ENCODE measurements at places on chromosomes 2 and 18.

GRCh38 chr2:241901018-241901380 lies 31.5 kb downstream of the RTP5 start:
- no peak for DNase-seq

DNA sequence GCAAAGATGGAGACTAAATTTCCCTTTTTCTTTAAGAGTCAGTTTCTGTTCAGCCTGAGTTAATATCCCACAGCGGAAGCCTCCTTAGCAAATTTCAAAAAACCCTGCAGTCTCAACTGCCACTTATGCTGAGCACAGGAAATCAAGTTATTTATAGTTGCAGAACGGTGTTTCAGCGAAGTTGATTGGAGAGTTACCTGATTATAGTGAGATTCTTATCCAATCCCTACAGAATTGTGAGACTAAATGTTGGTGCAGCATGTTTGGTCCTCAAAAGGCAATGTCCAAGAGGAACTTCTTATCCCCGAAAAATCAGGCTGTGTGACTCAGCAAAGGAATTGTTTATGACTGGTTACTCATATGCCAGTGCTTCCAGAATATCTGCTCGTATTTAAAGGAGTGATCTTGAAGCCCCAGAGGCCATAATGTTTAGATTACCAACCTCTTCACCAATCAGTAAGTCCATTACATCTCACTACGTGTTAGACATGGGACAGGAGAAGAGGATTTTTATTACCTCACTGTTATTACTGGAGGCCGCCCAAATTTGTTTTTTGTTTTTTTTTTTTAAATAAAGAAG lies 67.9 kb downstream of the LRRFIP1 start:
- DNase-seq = no peak

DNA sequence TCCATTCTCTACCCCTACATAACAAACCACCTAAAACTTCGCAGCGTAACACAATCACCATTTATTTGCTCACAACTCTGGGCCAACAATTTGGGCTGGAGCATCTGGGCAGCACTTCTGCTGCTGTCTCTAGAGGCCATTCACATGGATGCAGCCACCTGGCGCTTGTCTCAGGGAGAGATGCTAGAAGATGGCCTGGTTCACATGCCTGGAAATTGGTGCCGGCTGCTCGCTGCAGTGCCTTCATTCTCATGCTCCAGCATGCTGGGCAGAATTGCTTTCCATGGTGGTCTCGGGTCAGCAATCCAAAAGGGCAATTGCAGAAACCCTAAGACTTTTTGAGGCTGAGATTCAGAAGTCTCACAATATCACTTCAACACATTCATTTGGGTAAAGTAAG lies 157.4 kb downstream of the SUCLG1 start:
- DNase-seq = no peak

DNA sequence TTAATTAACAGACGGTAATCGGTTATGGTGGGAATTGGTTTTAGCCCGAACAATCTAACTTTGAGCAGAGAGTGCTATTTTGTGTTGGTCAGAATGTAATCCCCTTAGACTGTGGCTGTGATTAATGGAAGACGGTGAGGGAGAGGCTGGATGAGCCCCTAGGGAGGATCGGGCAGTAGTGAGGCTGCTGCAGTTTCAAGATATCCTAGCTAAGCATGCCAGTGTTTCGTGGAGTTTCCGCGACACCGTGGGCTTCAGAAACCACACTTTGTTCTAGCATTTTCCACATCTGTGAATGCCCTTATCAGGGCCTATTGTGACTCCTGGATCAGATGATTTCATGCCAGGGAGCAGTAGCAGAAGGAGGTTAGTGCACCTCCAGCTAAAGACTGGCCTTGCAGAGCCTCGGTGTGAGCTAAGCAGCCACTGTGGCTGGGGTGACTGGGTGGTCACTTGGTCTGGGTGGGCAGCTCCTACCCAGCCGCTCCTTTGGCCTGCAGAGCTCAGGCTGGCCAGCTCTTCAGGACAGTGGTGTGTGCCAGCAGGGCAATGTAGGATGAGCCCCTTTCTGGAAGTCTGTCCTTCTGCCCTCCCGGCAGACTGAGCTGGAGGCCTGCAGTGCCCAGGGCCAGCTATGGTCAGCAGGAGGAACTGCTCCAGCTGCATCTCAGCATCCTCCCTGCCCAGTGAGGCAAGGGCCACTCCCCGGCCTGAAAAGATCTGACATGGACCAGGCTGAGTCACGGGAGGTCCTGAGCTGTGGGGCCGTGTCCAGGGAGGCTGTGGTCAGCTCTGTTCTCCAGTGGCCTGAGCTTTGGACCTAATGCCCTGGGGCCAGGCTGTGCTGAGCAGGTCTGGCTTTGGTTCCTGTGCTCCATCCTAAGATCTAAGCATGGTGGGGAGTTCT lies 142.6 kb upstream of the GPC1 start:
- no peak for DNase-seq

GRCh38 chr2:153558247-153558646 lies 79.7 kb upstream of the RPRM start:
- DNase-seq = no peak

All from right renal cortex interstitium (tissue), 3 donors.